Tibial artery (tissue), 4 donors: ENCODE measurements at places on chromosomes 6 and 20.
A peak's percentile ranks its signal among the peaks of the same experiment; 100 is the strongest.

DNA sequence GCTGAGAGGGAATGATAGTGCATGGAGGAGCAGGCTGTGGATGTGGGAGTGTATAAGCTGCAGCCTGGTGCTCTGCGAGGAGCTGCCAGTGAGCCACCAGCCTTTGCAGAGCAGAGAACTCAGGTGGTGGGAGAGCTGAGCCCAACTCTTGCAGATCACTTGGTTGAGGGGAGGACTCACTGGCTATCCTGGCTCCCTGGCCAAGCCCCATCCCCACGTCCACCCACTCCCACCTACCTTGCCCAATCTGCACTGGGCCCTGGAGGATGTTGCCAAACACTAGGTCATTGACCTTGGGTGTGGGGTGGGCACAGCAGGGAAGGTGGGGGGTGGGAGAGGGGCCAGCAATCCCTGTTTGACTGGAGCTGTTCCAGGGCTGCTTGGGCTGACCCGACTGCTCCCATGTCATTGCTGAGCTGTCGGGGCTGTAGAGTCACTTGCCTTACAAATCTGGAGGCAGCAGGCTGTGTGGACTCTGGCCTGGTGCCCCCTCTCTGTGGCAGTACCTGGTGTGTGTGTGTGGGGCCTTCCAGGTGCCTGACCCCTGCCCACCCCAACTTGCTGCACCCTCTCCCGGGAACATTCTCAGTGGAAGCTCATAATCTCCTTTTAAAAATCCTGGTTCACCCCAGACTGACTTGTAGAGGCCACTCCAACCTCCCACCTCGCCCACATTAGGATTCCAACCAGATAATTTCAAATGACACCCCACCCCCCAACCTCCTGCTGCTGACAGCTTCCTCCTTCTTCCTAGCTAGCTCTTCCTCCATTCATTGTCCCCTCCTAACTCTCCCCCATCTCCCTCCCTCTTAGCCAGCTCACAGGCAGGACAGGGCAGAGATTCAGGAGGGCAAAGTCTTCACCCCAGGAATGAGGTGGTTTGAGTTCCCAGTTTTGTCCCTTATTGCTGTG, 162.3 kb downstream of the MRPL14 start:
- H3K27ac ChIP-seq: no peak overlapping the region
- no peaks in the 10 kb centered on the region for H3K36me3 ChIP-seq
- H3K27me3 ChIP-seq: no peaks in the 10 kb centered on the region
- H3K4me3 ChIP-seq: no peak overlapping the region
- H3K4me1 ChIP-seq: no peaks in the 10 kb centered on the region
- DNase-seq: no peak

DNA sequence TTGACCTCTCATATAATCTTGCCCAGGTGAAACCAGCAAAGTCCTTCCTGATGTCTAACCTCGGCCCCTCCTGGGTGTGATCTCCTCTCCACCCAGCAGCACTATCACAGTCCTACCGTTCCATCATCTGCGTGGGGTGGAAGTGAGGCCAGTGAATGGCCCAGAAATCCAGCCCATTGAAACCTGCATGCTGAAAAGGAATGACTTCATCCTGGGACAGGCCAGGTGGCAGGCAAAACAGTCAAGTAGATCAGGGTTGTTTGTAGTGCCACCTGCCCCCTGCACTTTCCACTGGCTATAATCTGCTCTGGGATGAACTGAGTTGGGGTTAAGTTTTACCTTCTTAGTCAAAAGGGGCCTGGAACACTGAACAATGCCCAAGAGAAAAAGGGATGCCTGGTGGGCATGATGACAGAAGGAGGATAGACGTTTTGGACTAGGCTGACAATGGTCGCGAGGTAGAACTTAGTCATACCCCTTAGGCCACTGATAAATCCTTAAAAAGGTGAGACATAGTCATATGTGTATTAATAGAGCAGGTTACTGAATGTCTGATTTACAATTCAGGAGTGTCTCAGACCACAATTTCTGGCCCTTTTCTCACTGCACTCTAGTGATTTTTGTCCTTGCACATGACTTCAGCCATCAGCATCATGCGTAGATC, 8.1 kb upstream of the HSP90AB1 start:
- H3K4me3 ChIP-seq: no peak overlapping the region
- no peaks in the 10 kb centered on the region for H3K4me1 ChIP-seq
- H3K27me3 ChIP-seq: no peaks in the 10 kb centered on the region

DNA sequence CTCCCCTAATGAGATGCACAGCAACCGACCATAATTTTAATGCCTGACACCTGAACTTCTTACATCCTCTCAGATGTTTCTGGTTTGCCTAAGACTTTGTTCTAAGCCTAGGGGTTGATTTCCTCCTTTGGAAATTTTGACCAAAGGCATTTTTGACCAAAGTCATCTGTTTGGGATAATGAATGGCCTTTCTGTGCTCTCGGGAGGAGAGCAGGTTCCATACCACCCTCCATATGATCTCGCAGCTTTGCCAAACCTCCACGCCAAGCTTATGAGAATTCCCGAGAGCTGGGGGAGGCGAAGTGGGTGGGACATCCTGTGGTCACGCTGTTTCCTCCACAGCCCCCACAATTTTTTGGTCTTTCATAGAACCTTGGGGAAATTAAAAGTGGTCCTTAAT, 91.7 kb downstream of the SCML4 start:
- H3K36me3 ChIP-seq: no peaks in the 10 kb centered on the region
- no peak overlapping the region for H3K27ac ChIP-seq
- H3K27me3 ChIP-seq: peaks cover 11% of the 10 kb centered on the region

- no peaks in the 10 kb centered on the region for H3K27me3 ChIP-seq
- H3K27ac ChIP-seq: no peak overlapping the region
- no peaks in the 10 kb centered on the region for H3K4me1 ChIP-seq
- no peak for DNase-seq
These were observed 58.9 kb upstream of the TNFAIP3 start for GRCh38 chr6:137808191-137808590.

DNA sequence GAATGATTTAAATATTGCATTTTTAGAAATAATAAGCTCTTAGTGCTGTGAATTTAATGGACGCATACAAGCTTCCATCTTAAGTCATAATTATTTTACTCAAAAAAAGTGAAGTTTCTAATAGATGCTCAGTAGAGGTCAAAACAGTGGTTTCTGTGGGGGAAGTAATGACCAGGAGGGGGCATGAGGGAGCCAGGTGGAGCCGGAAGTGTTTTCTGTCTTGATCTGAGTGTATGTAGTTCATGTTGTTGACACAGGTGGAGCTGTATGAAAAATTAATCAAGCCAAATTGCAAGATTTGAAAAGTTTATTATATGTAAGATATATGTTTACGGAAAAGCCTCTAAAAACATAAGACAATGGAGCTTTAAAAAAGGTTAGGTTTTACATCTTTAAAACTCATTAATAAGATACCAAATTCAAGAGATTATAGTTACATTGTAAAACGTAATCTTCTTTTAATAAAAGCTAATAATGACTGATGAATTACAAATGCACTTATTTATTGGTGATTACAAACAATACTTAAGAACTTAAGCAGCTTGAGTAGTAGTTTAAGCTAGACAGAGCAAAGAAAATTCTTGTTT, 68.0 kb downstream of the PLAGL1 start:
- H3K27ac ChIP-seq: no peak overlapping the region
- H3K4me3 ChIP-seq: no peak overlapping the region
- no peaks in the 10 kb centered on the region for H3K4me1 ChIP-seq
- H3K36me3 ChIP-seq: no peaks in the 10 kb centered on the region

DNA sequence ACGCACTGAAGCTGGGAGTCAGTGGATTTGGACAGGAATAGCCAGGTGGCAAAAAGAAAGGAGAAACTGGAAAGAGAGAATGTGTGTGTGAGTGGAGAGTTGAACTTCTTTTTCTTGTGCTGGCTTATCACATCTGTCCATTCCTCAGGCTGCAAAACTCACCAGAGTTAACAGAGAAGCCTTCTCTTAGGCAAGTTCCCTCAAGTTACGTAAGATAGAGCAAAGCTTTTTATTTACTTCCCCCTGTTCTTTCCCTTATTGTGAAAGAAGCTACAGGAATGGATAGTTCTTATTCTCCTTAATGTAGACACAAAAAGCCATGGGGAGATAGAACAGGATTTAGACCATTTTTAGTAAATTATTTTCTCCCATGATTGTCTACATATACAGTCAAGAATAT, 188.6 kb downstream of the BMP2 start:
- H3K36me3 ChIP-seq: no peaks in the 10 kb centered on the region
- no peak overlapping the region for H3K4me3 ChIP-seq
- no peaks in the 10 kb centered on the region for H3K27me3 ChIP-seq
- no peak overlapping the region for H3K27ac ChIP-seq

DNA sequence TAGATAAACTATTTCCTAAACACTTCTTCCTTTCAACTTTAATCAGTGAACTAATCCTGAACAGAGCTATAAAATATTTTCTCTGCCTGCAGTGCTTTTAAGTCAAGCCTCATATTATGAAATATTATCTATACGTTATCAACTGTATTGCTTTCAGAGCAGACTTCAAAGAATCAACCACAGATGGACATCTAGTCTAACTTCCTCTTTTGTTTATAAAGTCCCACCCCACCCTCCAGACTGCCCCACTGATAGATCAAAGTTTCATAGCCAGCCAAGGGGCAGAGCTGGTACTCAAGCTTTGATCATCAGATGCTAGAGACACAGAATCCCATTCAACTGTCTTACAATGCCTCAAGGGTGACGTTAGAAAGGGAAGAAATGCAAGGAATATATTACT, 308.3 kb downstream of the LAMA2 start:
- H3K4me1 ChIP-seq: no peaks in the 10 kb centered on the region
- no peak for DNase-seq
- no peaks in the 10 kb centered on the region for H3K27me3 ChIP-seq
- H3K4me3 ChIP-seq: no peak overlapping the region

DNA sequence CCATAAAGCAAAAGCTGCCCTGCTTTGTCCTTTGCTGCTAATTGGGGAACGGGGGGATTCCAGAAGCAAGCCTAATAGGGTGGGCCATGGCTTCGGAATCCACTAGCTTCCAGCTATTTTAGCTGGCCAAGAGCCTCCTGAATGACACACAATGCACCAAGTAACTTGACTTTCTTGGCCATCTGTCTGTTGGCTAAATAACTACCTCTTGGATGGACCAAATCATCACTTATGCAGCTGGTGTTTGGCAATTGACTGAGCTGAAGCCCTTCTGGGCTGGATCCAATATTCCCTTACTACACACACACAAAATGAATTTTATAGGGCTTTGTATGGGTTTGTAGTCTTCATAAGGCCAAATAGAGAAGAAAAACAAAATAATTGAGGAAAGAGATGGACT, 8.8 kb upstream of the CBLN4 start:
- H3K27me3 ChIP-seq: no peaks in the 10 kb centered on the region
- no peak overlapping the region for H3K4me3 ChIP-seq
- H3K4me1 ChIP-seq: no peaks in the 10 kb centered on the region
- no peaks in the 10 kb centered on the region for H3K36me3 ChIP-seq
- H3K27ac ChIP-seq: no peak overlapping the region

DNA sequence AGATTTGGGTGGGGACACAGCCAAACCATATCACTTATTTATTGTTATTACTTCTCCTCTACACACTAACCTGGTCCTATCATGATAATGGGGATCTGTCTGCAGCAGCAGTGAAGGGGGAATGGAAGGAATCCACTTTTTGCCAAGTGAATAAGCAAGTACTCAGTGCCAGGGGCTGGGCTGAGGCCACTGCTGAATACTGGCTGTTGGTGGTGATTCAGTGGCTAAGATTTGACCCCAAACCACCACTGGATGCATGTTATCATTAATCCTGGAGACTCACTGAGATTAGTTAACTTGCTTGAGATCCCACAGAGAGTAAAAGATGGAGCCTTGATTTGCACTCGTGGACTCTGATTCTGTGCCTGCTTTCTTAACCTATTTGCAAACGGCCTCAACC, 127.7 kb downstream of the TSHZ2 start:
- no peak overlapping the region for H3K27ac ChIP-seq
- no peaks in the 10 kb centered on the region for H3K4me1 ChIP-seq
- no peaks in the 10 kb centered on the region for H3K36me3 ChIP-seq
- H3K27me3 ChIP-seq: no peaks in the 10 kb centered on the region

GRCh38 chr20:17617868-17618672, 48.2 kb downstream of the DSTN start:
- H3K4me1 ChIP-seq: peaks cover 49% of the 10 kb centered on the region
- no peak overlapping the region for H3K4me3 ChIP-seq
- DNase-seq: peak; percentile 19

GRCh38 chr20:41716911-41717310, 98.7 kb upstream of the CHD6 start:
- no peak for DNase-seq
- H3K27me3 ChIP-seq: no peaks in the 10 kb centered on the region
- no peak overlapping the region for H3K4me3 ChIP-seq
- no peaks in the 10 kb centered on the region for H3K4me1 ChIP-seq
- H3K27ac ChIP-seq: no peak overlapping the region

DNA sequence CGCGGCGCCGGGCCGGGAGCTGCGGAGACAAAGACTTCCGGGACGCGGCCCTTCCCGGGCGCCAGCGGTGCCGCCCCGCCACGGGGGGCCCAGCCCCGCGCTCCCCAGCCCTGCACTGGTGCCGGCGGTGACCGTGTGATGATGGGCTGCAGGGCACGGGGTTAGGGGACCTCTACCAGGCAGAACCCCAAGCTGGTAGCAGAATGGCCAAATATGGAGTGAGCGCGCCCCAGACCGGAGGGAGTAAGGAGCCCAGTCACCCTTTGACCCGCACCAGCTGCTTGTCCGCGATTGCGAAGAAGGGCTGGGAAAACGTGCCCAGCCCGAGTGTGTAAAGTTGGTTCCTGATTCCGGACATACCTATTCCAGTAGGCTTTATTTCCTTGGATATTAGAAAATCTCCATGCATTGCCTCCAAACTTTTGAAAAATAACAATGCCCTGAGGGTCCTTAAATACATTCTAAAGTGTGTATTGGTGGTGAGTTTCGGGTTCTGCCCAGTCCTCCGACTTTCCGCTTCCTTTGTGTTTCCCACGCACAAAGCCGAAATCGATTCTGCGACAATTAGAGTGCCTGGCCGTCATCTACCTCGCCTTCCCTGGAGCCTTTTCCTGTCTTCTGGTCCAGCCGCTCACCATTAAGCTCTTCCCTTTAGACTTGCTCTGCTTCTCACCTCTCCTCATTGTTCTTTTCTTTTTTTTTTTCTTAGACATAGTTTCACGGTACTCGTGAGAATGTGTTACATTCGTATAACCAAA, 1.1 kb downstream of the ABRACL start:
- H3K4me3 ChIP-seq: peak overlapping the region; percentile 96
- peak; percentile 81 for DNase-seq
- no peaks in the 10 kb centered on the region for H3K36me3 ChIP-seq
- H3K4me1 ChIP-seq: peaks cover 10% of the 10 kb centered on the region
- peak overlapping the region; percentile 74 for H3K27ac ChIP-seq
- H3K27me3 ChIP-seq: no peaks in the 10 kb centered on the region

- H3K27me3 ChIP-seq: no peaks in the 10 kb centered on the region
These were observed 219.2 kb upstream of the ZFP64 start for GRCh38 chr20:52410731-52411234.

GRCh38 chr6:135167617-135168016, 13.5 kb upstream of the MYB start:
- no peak overlapping the region for H3K27ac ChIP-seq
- H3K36me3 ChIP-seq: no peaks in the 10 kb centered on the region
- no peak for DNase-seq
- H3K27me3 ChIP-seq: no peaks in the 10 kb centered on the region
- H3K4me3 ChIP-seq: no peak overlapping the region
- H3K4me1 ChIP-seq: no peaks in the 10 kb centered on the region
